ENCODE measurements at places on chromosomes 3 and 15.
A peak's percentile ranks its signal among the peaks of the same experiment; 100 is the strongest.

GRCh38 chr3:78871048-78871447 is 896.8 kb downstream of the ROBO1 start:
- no peak for DNase-seq

- no peak for DNase-seq
These were observed 267.7 kb upstream of the BCHE start for GRCh38 chr3:166104938-166105337.

- peak; percentile 83 for DNase-seq
These were observed 396 bp downstream of the INO80 start for GRCh38 chr15:41115652-41116115.

DNA sequence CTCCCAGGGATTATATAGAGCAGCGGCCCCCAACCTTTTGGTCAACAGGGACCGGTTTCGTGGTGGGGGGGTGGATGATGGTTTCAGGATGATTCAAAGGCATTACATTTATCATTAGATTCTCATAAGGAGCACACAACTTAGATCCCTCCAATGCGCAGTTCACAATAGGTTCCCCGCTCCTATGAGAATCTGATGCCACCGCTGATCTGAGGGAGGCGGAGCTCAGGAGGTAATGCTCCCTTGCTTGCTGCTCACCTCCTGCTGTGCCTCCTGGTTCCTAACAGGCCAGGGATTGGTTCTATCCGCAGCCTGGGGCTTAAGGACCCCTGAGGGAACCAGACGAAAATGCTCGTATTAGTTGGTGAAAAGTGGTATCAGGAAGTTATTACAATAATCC is 1.3 kb upstream of the HACD2 start:
- no peak for DNase-seq

Measured in suprapubic skin (tissue), 4 donors.